NCI-H2029 (cell line): ENCODE measurements at places on chromosomes 16 and 17.

DNA sequence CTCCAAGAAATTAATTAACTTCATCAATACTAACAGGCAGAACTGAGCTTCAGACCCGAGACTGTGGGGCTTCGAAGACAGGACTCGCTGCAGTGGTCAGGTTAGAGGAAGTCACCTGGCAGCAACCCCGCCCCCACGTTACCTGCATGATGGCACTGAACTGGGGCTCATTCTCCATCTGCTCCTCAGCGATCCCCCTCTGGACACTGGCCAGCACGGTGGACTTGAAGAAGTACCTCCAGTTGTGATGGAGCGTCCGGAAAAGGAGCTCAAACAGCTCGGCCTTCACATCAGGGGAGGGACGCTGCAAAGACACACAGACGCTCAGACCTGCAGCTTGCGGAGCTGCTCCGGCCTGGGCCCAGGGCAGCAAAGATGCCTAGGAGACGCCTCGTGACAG lies 40.9 kb upstream of the GSG1L start:
- DNase-seq: no peak

GRCh38 chr17:27917000-27917399 lies 23.8 kb upstream of the LYRM9 start:
- DNase-seq: no peak

DNA sequence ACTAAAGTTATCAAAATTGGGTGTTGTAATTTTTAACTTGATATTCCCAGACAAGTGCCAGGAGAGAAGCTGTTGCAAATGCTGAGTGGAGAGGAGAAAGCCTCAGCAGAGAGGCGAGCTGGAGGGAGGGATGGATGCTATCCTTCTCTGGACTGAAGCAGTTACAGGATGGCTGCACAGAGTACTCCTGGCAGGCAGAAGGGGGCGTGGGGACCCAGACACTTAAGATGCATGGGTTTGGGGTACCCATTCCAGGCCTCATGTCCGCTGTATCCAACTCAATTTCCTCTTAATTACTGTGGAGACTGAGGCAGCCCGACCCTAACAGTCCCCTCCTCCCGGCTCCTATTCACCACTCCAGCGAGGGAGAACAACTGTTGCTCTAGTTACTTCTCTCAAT lies 25.4 kb upstream of the ALDH3A1 start:
- no peak for DNase-seq

DNA sequence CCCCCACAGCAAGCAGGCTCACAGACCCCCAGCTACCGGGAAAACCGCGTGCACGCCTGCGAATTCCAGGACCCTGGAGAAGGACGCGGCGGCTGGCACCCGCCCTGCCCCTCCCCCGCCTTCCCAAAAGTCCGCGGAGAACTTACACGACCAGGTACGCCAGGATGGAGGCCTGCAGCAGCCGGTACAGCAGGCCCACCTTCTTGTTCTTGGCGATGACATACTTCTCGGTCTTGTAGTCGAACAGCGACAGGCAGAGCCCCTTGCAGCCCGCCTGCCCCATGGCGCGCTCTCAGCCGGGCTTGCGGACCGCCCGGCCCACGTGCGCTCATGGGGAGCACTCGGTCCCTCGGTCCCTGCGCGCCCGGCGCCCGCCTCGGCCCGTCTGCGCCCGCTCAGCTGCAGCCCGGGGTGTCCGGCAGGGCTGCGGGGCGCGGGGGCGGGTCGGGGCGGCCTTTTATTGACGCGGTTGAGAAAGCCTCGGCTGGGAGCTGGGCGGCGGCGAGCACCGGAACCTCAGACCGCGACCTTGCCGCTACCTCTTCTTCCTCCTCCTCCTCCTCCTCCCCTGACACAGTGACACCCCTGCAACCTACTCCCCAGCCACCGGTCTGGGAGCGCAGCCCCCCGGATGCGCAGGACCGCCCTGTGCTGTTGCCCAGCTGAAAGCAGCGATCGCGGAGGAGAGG lies at the start of gene P2RX5:
P2RX5 (minus strand) TSS at position 433 of the 689 bp plus-strand sequence; CDS start at position 283, 150 bp downstream.
- DNase-seq: no peak

DNA sequence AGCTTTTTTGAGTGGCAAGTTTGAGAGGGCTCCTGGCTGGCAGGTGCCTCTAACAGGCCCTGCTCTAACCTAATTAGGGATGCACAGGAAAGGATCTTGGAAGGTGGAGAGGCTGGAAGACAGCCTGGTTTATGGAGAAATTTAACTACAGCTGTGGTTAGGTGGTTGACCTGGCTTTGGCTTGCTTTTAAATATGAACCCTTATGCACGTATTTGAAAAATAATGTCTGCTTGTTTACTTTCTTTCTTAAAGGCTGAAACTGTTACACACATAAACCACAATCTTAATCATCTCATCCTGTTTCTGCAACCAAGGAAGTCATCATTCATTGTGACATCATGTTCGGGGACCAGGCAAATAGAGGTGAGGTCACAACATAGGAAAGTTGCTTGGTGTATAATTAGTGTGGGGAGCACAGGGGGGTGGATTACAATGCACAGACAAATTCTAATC lies 23.1 kb upstream of the DHRS13 start:
- DNase-seq: peak; percentile 34
